ENCODE measurements at places on chromosomes 7 and 10.

DNA sequence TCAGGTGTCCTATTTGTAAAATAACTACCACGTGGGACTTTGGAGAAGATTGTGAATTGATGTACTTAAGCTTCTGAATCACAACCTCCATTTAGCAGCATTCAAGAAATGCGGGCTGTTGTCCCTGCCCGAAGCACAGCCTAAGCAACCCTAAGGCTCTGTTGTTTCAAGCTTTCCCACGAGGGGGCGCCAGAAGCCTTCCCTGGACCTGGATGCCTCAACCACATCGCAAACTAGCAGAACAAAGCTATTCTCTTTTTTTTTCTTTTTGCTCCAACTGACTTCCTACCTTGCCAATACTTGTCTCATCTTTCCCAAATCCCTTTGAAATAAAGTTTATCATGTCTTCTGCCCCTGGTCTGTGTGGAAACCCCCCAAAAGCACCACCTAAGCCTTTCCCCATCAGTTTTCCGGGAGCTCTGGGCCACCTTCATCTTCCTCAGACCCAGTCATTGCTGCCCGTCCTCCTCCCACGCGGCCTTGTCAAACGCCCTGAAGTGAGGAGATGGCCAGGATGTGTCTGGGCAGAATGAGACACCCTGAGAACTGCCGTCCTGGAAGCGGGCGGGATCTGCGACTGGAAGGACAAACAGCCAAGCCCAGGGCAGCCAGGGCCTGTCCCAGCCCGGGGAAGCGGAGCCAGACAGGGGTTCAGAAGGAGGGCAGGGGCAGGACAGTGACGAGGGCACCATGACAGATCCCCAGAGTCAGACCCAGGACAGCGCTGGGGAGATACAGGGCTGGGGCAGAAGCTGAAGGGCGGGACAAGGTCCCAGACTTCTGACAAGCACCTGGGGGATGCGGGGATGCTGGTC lies 112.7 kb downstream of the SLIT1 start:
- DNase-seq: peak; percentile 78

- no peak for DNase-seq
These were observed 225.0 kb downstream of the AUTS2 start for GRCh38 chr7:69823151-69823744.

DNA sequence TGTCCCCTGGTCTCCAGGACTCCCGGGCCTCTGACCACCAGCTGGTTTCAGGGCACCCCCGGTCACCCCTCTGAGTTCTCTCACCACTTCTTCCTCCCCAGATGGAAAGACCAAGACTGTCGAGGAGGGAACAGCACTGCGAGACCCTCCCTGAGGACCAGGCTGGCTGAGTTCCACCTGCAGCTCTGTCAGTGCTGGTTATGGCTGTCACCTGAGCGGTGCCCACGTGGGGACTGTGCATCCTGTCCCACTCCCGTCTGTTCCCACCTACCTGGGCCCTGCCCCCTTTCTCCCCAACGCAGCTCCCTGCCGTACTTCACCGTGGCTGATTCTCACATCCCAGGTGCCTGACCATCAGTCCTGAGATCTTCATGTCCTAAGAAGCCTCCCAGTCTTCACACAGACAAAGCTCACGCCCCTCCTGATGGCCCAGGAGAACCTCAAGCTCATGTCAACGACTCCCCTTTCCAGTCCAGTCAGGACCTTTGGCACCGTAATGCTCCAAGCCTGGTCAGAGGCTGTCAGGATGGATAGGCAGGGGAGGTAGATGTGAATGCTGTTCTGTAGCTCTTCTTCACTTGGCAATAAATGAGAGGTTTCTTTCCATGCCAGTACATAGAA lies 159.7 kb downstream of the USP6NL start:
- no peak for DNase-seq

DNA sequence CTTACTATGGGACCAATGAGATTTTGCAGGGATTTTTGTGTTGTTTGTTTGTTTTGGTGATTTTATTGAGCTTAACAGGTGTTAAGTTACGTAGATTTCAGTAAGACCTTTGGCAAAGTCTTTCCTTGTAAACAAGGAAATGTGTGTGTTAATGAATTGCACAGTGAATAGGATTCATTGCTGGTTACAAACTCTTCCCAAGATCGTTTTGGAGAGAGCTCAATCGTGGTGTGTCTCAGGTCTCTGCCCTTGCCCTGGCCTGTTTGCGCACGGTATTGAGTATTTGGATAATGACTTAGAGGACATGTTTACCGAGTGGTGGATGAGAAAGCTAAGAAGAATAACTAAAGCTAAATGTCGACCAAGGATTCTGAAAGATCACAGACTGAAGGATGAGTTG lies 41.9 kb downstream of the PRPF18 start:
- no peak for DNase-seq
